GM23248 (cell line): ENCODE measurements at places on chromosomes 12 and 14. TPM values are rescaled to one million over a fixed set of nuclear protein-coding genes. Genes with fewer than 3 reads are reported as not detected.

GRCh38 chr12:101001669-101002068 is 207.1 kb downstream of the ANO4 start:
- no peaks in the 10 kb centered on the region for H3K36me3 ChIP-seq
- no peak overlapping the region for H3K4me3 ChIP-seq
- H3K27me3 ChIP-seq, result no peaks in the 10 kb centered on the region
- H3K4me1 ChIP-seq, result no peaks in the 10 kb centered on the region
- no peak overlapping the region for H3K27ac ChIP-seq
- DNase-seq, result no peak

DNA sequence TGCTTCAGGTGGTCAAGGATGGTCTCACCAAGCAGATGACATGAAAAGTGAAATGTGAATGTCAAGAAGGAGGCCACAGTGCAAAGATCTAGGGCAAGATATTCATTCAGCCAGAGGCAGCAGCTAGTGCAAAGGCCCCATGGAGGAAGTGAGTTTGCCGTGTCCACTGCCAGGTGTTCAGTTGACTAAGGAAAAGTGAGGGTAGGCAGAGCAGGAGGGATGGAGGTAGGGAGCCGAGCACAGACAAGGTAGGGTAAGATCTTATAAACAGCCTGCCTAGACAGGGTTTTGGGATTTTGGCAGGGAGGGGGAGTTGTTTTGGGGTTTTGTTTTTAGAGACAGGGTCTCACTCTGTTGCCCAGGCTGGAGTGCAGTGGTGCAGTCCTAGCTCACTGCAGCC is 11.9 kb downstream of the PPP2R5C start:
- H3K4me1 ChIP-seq, result no peaks in the 10 kb centered on the region
- H3K4me3 ChIP-seq, result no peak overlapping the region
- no peaks in the 10 kb centered on the region for H3K36me3 ChIP-seq
- no peak for DNase-seq
- no peak overlapping the region for H3K27ac ChIP-seq

- no peaks in the 10 kb centered on the region for H3K36me3 ChIP-seq
- H3K4me1 ChIP-seq, result no peaks in the 10 kb centered on the region
- DNase-seq, result no peak
These were observed 35.6 kb upstream of the VSX2 start for GRCh38 chr14:74203639-74204038.

Gene PLEKHH1
- under 0.01 TPM in 1 of 2 replicates, not detected in the other for total RNA-seq

Gene PTPRR
- total RNA-seq, result 0.25 and 1.2 TPM in 2 replicates

- DNase-seq, result no peak
- H3K4me1 ChIP-seq, result no peaks in the 10 kb centered on the region
- no peaks in the 10 kb centered on the region for H3K27me3 ChIP-seq
- no peak overlapping the region for H3K4me3 ChIP-seq
- H3K27ac ChIP-seq, result no peak overlapping the region
These were observed 84.8 kb downstream of the SMOC1 start for GRCh38 chr14:69963966-69964365.

Gene SMOC1
- total RNA-seq, result 3.5 and 4.6 TPM in 2 replicates

DNA sequence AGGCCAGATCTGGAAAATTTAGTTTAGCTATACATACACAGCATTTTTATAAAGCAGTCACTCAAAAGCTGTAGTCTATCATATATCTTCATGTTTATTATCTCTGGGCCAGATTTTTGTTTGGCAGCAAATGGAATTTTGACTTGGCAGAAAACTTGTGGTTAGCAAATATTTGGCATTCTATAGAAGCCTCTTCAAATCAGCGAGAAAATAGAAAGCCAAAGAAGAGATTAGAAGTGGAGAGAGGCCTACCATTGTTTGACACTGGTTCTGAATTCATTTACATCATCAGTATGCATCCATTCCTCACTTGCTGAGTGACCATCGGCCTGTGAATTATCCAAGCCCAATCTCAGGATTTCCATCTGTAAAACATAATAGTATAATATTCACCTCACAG is 1077.6 kb downstream of the GALC start:
- no peak overlapping the region for H3K4me3 ChIP-seq
- no peaks in the 10 kb centered on the region for H3K27me3 ChIP-seq
- H3K4me1 ChIP-seq, result no peaks in the 10 kb centered on the region
- H3K36me3 ChIP-seq, result no peaks in the 10 kb centered on the region

GRCh38 chr12:65192963-65193516 is 23.7 kb downstream of the LEMD3 start:
- H3K27ac ChIP-seq, result no peak overlapping the region
- H3K27me3 ChIP-seq, result no peaks in the 10 kb centered on the region
- DNase-seq, result no peak
